ENCODE measurements at places on chromosomes 3 and 15.

DNA sequence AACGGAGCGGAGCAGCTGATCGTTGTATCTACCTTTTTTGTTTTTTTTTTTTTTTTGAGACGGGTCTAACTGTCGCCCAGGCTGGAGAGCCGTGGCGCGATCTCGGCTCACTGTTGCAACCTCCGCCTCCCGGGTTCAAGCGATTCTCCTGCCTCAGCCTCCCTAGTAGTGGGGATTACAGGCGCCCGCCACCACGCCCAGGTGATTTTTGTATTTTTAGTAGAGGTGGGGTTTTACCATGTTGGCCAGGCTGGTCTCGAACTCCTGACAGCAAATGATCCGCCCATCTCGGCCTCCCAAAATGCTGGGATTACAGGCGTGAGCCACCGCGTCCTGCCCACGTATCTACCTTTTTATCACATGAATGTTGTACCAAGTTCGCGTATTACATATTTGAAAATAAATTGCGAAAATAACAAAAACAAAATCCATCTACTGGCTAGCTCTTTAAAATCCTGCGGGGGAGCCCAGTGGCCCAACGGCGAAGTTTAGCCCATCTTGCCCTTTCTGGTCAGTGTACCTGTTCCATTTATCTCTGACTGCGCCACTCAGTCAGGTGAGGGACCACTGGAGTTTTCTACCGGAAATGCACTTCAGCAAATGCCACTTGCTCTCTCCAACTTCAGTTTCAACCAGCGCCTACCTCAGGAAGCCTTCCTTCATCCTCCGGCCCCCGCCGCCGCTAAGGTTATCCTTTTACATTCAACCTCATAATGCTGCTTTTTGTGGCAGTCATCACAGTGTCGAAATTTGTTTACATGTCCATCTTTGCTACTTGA, 1.2 kb upstream of the EIF3J start:
- DNase-seq: no peak

DNA sequence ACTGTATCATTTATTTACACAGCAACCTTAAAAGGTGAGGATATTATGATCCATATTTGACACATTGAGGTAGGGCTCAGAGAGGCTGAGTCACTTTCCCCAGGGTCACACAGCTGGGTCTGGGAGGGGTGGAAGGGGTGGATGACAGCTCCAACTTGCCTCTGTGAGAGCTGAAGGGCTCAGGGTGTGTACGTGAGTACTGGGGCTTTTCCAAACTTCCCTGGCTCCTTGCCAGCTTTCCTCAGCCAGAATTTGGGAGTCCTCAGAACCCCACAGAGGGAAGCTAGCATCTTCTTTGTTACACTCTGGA, 58.3 kb upstream of the SLC6A11 start:
- DNase-seq: no peak

GRCh38 chr3:112858410-112859069, 11.9 kb upstream of the CD200R1L start:
- peak; percentile 29 for DNase-seq

DNA sequence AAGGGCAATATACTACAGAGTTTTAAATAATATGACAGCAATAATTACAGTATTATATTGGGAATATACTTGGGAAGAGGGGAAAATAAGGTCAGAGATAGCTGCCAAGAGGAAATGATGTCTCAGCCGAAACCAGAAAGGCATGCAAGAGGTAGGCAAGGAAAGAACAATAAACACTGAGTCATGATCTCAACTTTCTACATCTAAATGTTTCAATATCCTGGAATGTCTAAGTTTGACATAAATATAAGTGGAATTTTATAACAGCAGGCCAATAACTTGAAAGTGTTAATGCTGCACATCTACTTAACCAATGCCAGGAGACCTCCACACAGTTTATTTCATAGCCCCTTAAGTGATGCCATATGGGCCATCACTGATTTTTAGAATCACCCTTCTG, 99.8 kb upstream of the CPNE4 start:
- DNase-seq: peak; percentile 78

DNA sequence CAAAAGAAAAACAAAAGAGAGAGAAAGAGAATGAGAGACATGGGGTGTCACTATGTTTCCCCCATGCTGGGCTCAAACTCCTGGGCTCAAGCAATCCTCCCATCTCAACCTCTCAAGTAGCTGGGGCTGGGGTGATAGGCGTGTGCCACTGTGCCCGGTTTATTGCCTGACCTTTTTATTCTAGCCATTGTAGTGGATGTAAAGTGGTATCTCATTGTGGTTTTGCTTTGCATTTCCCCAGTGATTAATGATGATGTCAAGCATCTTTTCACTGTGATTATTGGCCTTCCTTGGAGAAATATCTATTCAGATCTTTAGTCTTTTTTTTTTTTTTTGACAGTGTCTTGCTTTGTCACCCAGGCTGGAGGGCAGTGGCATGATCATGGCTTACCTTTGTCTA, 37.7 kb upstream of the GK5 start:
- DNase-seq: no peak

DNA sequence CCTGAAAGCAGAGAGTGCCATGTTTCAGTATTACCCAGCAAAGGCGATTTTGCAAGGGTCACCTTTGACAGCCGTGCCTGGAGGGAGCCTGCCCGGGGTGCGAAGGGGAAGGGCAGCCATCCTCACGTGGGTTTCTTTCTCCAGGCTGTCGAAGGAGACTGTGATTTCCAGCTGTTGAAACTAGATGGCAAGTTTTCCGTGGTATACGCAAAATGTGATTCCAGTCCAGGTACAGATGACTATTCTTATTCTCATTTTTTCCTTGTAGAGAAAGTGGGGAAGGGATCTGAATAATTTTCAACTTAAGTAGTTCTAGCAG, 3.4 kb downstream of the AHSG start:
- DNase-seq: no peak

GRCh38 chr3:57627976-57628375, 30.8 kb upstream of the ARF4 start:
- DNase-seq: peak; percentile 78

GRCh38 chr3:134029734-134030378, at the start of gene SLCO2A1:
Gene SLCO2A1, minus strand, starts transcription at chr3:134029925. Its CDS starts 123 bp downstream, at chr3:134029802.
- peak; percentile 71 for DNase-seq

- no peak for DNase-seq
These were observed 25.6 kb upstream of the MUC13 start for GRCh38 chr3:124960105-124960504.

Data from astrocyte of the hippocampus (primary cell).